ENCODE measurements at places on chromosomes 4 and X.

GRCh38 chrX:102883491-102883890 lies 53.6 kb upstream of the RAB40AL start:
- H3K27me3 ChIP-seq, result no peaks in the 10 kb centered on the region
- no peak for DNase-seq
- H3K4me1 ChIP-seq, result no peaks in the 10 kb centered on the region

- H3K27ac ChIP-seq, result peak overlapping the region; percentile 78
- peaks cover 6% of the 10 kb centered on the region for H3K4me1 ChIP-seq
- H3K27me3 ChIP-seq, result no peaks in the 10 kb centered on the region
- peak overlapping the region; percentile 81 for H3K4me3 ChIP-seq
- no peaks in the 10 kb centered on the region for H3K36me3 ChIP-seq
- DNase-seq, result no peak
Measured at GRCh38 chrX:135520022-135520552, 373 bp upstream of the INTS6L start.

DNA sequence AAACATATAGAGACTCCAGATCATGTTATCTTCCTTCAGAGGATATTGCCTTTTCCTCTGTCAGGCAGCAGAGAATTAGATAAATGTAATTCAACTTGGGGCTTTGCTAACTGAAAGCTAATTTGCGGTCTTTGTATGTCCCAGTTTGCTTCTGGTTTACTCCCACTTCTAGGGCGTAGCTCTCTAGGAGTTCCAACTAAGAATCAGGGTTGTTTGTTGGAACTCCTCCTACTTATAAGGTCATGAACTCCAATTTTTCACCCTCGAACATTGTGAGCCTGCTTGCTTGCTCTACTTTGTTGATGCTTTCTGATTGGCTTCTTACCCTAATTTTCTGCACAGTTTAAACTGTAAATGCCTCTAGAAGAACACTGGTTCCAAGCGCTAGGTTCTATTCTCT lies 66.1 kb downstream of the FMR1NB start:
- no peak overlapping the region for H3K27ac ChIP-seq
- no peak overlapping the region for H3K4me3 ChIP-seq
- H3K36me3 ChIP-seq, result no peaks in the 10 kb centered on the region

DNA sequence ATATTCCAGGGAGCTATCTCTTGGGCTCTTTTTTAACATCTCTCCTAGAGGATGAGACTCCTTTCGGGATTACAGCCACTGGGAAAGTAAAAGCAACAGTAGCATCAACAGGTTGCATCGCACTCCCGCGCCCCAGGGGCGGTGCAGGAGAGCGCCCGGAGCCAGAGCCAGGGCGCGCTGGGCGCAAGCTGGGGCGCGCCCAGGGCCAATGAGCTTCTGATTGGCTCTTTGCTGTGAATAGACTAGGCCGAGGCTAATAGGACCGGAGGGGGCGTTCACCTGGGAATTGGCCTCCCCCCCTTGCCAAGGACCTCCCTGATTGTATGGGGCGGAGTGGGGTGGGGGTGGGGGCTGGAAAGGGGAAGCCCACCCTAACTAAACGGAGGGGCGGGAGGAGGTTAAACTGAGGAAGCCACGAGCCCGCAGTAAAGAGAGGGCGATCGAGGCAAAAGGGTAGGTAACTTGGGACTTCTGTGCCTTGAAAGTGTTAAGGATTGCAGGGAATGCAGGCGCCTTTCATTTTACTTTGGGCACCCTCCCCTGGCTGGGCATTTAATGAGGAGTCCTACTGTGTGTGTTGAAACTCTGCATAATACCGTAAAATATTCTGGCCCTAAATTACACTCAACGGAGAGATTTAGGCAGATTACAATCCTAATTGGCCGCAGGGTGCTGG lies 1.1 kb upstream of the ATOH1 start:
- no peak overlapping the region for H3K4me3 ChIP-seq
- no peak for DNase-seq
- peaks cover 13% of the 10 kb centered on the region for H3K27me3 ChIP-seq
- no peaks in the 10 kb centered on the region for H3K36me3 ChIP-seq

DNA sequence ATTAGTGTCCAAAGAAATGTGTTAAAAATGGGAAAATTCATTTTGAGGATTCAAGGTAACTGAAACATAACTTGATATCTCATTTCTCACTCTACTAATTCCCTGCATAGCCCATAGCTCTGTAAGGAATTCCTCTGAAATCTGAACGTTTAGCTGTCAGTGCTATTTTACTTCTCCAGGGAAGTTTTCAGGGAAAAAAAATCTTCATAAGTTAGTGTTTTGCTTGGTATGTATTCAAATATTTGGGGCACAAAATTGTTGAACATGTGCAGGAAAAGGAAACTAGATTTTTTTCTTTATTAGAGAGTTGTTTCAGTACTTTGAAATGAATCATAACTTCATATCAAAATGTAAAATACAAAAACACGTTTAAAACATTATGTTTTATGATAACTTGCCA lies 891.4 kb downstream of the CENPC start:
- H3K27me3 ChIP-seq, result no peaks in the 10 kb centered on the region
- no peaks in the 10 kb centered on the region for H3K36me3 ChIP-seq
- no peak for DNase-seq
- H3K4me3 ChIP-seq, result no peak overlapping the region
- no peaks in the 10 kb centered on the region for H3K4me1 ChIP-seq

GRCh38 chrX:30679369-30679768 lies 26.1 kb downstream of the GK start:
- H3K4me3 ChIP-seq, result no peak overlapping the region
- H3K4me1 ChIP-seq, result no peaks in the 10 kb centered on the region
- H3K27ac ChIP-seq, result no peak overlapping the region
- no peaks in the 10 kb centered on the region for H3K36me3 ChIP-seq
- no peak for DNase-seq
- H3K27me3 ChIP-seq, result no peaks in the 10 kb centered on the region

DNA sequence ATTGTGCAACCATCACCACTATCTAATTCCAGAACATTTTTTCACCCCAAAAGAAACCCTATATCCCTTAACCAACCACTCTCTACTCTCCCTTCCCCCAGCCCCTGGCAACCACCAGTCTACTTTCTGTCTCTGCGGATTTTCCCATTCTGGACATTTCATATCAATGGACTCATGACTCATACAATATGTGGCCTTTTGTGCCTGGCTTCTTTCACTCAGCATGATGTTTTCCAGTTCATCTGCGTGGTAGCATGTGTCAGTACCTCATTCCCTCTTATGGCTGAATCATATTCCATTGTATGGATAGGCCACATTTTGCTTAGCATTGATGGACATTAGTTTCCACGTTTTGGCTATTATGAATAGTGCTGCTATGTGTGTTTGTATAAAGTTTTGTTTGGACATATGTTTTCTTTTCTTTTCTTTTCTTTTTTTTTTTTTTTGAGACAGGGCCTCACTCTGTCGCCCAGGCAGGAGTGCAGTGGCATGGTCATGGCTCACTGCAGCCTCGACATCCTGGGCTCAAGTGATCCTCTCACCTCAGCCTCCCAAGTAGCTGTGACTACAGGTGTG lies 335.4 kb downstream of the BCOR start:
- H3K27me3 ChIP-seq, result no peaks in the 10 kb centered on the region
- H3K27ac ChIP-seq, result no peak overlapping the region
- no peaks in the 10 kb centered on the region for H3K36me3 ChIP-seq
- no peak for DNase-seq
- no peak overlapping the region for H3K4me3 ChIP-seq

- H3K4me1 ChIP-seq, result no peaks in the 10 kb centered on the region
- no peaks in the 10 kb centered on the region for H3K36me3 ChIP-seq
- no peaks in the 10 kb centered on the region for H3K27me3 ChIP-seq
Measured at GRCh38 chrX:141669689-141670088, 28.9 kb downstream of the SPANXD start.

DNA sequence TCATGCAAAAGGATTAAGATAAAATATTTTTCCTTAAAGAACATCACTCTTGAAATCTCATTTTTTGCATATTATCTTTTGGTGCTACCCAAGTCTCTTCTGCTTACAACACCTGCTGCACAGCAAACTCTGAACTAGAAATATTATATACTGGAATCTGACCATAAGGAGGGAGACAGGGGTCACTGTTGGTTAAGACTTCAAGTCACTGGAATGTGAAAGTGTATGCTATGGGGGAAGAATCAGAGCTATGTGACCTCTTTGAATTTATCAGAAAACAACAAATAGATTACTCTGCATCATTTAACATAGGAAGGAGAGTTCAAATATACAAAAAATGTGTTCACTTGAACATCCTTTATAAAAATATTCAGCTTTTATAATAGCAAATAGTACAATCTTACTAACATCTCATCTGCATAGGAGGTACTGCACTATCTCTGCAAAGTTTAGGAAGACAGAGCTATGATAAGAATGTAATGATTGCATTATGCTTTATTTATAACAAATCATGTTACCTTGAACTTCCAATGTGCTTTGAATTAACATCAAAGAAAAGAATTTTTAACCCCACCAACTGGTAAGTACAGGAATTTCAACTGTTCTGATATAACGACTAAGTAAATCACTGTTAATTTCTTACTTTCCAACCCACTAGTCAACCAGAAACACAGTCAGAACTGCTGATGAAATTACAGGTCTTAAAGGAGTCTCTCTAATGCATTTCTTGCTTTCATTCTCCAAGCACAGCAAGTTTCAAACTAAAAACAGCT lies 69.8 kb downstream of the ZNF827 start:
- no peaks in the 10 kb centered on the region for H3K4me1 ChIP-seq
- no peak for DNase-seq
- H3K27me3 ChIP-seq, result no peaks in the 10 kb centered on the region
- no peaks in the 10 kb centered on the region for H3K36me3 ChIP-seq

- no peak overlapping the region for H3K4me3 ChIP-seq
- H3K36me3 ChIP-seq, result no peaks in the 10 kb centered on the region
- DNase-seq, result no peak
Measured at GRCh38 chrX:143683486-143683885, 37.1 kb downstream of the SPANXN2 start.

DNA sequence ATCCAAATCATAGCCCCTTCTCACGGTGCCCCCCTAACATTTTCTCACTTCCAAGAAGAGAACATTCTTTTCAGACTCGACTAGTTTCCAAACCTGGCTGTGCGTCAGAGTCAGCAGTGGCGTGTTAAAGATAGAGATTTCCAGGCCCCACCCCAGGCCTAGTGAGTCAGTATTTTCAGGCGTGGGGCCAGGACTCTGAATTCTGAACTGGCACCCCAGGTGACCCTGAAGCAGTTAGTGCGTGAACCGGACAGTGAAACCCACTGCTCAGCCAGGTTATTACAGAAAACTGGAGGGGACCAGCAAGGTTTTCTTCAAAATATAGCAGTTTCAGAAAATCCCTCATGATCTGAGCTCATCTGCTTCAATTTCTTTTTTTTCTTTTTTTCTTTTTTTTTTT lies 35.0 kb upstream of the BCOR start:
- H3K36me3 ChIP-seq, result no peaks in the 10 kb centered on the region
- DNase-seq, result no peak
- H3K27me3 ChIP-seq, result no peaks in the 10 kb centered on the region

Measured in Panc1 (cell line).